ENCODE measurements at places on chromosomes 6 and 20.

DNA sequence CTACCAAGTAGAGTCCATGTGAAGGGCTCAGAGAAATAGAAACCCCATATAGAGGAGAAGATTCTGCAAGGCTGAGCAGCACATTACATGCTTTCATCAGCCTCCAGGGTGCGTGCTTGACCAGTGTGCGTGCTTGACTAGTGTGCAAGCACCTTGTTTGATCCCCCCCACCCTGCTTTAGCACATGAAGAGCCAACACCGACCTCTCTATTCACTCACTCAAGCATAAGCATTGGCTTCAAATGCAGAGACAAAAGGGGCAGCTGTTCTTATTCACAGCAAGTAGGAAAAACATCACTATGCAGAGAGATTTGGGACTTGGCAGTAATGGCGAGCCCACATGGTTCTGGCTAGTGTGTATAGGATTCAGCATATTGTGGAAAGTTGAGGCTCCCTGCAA lies 278.7 kb upstream of the RNF217 start:
- no peak for DNase-seq

DNA sequence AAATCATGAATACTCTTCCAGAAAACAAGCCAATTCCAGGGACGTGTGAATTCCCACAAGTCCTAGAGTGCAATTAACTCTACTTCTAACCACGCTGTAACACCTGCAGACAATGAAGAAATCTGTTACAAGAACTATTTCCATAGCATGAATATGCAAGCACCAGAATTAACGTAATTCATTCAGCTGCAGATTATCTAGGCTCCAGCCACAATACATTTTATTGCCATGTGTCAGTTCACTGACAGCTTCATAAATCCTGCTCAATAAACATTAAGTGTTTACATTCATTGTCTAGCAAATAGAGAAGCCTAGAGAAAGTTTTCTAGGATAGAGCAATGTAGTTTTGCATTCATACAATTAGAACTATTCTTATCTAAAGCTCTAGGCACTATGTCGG lies 1348.5 kb downstream of the GRIK2 start:
- DNase-seq, result no peak

GRCh38 chr20:48313324-48313723 lies 514.5 kb downstream of the PREX1 start:
- DNase-seq, result no peak

DNA sequence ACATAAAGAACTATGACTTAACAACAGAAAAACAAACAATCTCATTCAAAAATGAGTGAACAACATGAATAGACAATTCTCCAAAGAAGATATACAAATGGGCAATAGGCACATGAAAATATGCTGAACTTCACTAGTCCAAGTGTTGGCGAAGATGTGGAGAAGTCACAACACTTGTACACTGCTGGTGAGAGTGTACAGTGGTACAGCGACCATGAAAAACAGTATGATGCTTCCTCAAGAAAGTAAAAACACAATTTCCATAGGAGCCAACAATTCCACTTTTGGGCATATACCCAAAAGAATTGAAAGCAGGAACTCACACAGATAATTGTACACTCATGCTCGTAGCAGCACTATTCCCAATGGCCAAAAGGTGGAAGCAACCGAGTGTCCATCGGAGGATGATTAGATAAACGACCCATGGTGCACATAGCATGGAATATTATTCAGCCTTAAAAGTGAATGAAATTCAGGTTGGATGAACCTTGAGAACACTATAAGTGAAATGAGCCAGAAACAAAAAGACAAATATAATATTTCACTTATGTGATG lies 6.6 kb downstream of the HLA-F start:
- DNase-seq, result no peak

- no peak for DNase-seq
Measured at GRCh38 chr20:53907968-53908751, 162.2 kb downstream of the BCAS1 start.

GRCh38 chr20:19834783-19835182 lies 76.7 kb downstream of the RIN2 start:
- no peak for DNase-seq

GRCh38 chr6:132675749-132676148 lies 16.8 kb upstream of the TAAR1 start:
- DNase-seq, result peak; percentile 17

DNA sequence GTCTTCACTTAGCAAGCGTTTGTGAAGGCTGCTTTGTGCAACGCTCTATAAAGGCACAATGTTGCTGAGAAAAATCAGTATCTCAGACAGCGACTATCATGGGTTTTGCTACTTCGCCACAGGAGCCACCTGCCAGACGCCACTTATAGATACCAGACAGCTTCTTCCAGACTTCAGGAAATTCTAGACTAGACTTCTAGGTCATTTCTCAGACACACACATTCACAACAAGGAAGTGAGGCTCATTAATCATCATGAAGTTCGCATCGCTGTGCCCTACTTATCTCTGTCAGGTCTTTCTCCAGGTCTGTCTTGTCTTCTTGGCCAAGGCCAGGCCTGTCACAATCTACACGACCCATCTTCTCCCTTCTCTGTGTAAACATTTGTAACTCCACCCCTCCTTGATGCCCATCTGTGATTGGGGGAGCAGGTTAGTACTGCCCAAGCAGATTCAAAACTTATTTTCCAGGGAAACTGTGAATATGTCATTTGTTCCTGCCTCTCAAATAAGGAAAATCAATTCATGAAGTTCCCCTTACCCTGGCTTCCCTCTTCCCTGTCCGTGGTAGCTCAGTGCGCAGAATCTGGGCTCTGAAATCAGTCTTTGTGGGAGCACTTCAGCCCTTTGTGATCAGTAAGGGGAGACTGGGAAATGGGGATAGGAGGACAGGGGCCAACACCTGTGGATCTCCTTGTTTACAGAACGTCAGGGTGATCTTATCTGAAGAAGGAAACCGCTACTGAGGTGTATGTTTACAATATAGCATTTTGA lies 115.5 kb downstream of the TNFAIP3 start:
- DNase-seq, result no peak

- no peak for DNase-seq
Measured at GRCh38 chr20:56827763-56828162, 198.7 kb downstream of the TFAP2C start.

DNA sequence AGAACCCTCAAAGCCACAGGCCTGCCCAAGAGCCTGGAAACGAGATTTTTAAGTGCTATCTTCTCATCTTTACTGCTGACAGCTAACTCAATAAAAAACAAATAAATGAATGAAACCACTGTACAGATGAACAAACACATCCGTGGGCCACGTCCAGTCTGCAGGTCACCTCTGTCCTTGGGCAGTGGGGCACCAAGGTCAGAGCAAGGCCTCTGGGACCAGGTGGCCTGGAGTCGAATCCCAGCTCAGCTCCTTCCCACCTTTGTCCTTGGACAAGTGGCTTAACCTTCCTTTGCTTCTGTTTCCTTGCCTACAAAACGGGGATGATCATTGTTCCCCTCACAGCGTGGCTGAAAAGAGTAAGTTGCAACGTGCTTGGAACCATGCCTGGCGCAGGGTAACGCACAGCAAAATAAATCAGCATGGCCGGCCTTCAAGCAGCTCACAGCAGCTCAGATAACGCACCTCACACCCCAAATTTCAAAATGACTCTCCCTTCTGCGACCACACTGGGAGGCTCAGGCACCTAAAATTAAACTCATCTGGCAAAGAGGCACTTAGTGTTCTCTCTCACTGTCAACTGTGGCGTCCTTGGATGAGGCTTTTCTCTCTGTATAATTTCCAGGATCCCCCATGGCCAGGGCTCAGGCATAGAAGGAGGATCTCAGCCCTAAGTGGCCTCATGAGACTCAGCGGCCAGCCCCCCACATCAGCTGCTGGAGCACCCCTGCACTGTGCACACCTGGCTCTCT lies 35.7 kb downstream of the RRBP1 start:
- no peak for DNase-seq

- DNase-seq, result no peak
Measured at GRCh38 chr6:46054516-46054915, 38.9 kb upstream of the CLIC5 start.

DNA sequence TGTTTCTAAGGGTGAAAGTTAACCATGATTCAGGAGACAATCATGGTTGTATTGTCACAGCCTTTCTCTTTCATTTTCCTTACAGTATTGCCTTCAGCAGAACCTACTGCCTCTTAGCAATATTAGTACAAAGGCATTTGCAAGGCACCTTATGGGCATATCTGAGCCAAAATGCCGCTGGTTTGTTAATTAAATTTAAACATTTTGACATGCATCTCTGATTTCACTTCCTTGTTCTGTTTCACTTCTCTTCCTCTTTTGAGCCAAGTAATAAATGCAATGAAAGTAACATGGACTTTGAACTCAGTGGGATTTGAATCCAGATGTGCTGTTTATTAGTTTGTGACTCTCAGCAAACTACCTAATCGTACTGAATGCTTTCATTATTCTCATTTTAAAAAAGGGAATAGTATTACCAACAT lies 467.4 kb upstream of the CITED2 start:
- DNase-seq, result peak; percentile 51

- no peak for DNase-seq
Measured at GRCh38 chr20:32634041-32634805, 39.5 kb downstream of the C20orf203 start.

DNA sequence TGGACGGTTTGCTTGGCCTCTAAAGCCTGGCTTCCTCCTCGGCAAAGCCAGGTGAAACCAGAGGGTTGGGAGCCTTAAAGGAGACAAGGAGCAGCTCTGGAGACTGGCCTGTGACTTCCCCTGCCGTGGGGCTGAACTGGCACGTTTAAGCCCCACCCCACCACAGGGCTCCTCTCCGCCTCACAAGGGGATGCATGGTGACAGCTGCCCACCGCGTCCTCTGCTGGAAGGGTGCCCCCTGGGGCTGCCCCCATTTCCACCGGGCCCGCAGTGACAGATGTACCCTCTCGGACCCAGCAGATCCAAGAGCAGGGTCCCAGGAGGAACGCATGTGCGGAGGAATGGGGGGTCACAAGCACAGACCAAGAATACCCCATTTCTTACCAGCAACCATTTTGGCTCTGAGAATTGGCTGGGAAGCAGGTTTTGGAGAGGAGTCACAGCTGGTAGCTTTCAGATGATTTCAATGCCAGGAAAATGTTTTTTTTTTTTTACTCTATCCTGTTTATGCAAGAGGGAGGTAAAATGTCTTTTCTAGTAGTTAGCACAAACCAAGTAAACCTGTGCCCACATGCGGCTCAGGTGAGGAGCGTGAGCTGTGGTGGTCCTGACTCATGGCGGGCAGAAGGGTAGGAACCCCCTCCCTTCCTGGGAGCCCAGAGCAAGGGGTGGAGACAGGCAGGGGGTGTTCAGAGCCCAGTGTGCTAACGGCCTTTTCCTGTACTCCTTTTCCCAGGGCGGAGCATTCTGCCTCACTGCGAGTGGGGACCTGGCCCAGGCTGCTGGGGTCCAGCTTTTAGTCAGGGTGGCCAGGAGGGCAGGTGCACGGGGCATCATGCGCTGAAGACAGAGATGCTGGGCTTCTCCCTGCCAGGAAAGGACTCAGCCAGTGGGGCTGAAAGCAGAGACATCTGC lies 33.0 kb downstream of the FRMD1 start:
- no peak for DNase-seq

GRCh38 chr6:34514593-34515472 lies 41.3 kb downstream of the SPDEF start:
- DNase-seq, result no peak

DNA sequence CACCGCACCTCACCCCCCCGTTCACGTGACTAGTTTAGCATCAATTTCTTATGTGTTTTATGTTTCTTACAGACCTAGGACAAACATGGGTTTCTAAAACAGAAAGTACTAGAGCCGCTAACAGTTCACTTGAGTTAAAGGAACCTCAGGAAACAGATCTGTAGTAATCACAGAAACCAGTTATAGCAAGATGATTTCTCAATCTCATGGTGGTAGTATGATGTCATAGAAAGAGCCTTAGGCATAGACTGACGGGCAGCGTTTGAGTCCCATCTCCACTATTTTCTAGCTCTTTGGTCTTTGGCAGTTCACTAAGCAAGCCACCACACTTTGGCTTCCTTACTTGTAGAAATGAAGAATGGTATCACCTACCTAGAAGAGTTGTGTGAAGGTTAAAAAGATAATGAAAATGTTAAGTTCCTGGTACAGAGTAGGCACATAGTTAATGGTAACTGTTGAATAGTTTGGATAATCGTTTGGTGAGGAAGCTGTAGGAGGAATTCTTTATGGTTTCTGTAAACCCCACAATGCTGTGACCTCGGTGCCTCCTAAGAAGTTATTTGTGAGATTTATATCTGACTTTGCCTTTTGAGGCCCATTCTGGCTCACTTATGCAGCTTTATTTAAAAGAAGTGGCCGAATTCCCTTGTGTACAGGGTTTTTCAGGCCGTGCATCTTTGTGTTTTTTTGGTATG lies 21.3 kb downstream of the CTNNBL1 start:
- DNase-seq, result peak; percentile 87

- DNase-seq, result no peak
Measured at GRCh38 chr20:37934634-37935375, 31.9 kb downstream of the VSTM2L start.

DNA sequence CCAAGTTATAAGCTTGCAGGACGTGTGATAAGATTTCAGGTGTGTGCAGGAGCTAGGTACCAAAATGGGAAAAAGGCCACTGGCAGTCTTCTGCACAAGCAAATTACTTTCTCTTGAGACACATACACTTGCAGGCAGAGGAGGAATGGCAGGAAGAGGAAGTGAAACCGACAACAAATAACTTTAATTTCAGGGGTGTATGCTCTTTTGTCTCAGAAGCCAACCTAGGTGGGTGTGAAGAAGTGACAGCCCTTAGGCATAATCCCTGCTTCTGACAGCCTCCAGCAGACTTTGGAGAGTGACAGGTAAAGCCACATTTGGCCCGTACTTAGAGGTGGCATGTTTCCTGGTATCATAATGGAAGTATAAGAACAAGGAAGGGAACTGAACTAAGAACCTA lies 118.8 kb upstream of the TRAF3IP2 start:
- DNase-seq, result no peak

GRCh38 chr6:31794294-31794865 lies 1.2 kb downstream of the VARS1 start:
- DNase-seq, result no peak

- DNase-seq, result no peak
Measured at GRCh38 chr6:141388666-141389065, 744.1 kb upstream of the GJE1 start.

- no peak for DNase-seq
Measured at GRCh38 chr6:84652356-84653026, 111.9 kb downstream of the TBX18 start.

DNA sequence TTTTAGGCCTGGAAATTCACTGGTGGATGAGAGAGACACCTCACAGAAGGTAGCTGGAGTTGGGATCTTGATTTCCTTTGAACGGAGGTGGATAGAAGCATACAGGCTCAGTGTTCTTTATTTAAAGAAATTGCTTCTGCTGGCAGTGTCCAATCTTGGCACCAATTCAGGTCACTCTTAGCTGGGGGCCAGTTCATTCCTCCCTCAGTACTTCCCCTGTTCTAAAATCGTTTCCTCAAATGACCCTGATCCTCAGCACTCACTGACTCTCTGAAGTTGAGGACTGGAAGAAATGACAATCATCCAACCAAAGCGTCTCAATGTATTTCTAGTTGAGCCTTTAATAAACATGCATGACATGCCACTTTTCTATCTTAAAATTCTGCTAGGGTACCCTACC lies 472.5 kb upstream of the BTBD3 start:
- no peak for DNase-seq

- DNase-seq, result no peak
Measured at GRCh38 chr6:79239536-79240168, 5.2 kb upstream of the HMGN3 start.
